ENCODE measurements at places on chromosomes 6 and 20.

DNA sequence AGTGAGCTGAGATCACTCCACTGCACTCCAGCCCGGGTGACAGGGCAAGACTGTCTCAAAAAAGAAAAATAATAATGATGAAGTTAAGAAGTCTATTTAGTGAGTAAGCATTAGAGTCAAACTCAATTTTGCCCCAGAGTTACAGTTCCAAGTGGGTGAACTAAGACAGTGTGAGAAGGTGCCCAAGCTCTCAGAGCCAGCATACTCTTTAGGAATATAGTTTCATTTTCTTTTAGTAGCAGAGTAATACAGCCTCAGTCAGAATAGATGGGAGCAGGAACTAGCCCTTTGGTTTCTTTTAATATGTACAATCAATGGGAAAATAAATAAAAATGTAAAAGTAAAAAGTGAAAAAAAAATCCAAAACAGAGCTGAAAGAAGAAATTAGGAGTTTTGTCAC is 87.0 kb upstream of the ADGRF1 start:
- no peak for DNase-seq

GRCh38 chr6:22886650-22887581 is 317.6 kb downstream of the HDGFL1 start:
- no peak for DNase-seq

DNA sequence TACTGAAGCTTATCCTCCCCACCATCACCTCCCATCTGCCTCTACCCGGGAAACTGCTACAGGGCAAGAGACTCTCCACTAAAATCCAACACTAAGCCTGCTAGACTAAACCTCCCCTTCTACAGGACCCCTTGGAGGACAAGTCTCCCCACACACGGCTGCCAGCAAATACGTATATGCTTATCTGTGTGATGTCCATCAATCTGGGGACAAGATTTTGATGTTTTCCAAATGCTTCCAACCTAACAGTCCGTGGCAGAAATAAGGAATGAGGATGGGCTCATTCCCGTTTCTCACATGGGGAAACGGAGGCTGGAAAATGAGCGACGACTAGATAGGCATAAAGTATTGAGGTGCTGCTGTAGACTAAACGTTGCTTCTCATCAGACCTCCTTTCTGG is 1.8 kb downstream of the KCNK5 start:
- no peak for DNase-seq

DNA sequence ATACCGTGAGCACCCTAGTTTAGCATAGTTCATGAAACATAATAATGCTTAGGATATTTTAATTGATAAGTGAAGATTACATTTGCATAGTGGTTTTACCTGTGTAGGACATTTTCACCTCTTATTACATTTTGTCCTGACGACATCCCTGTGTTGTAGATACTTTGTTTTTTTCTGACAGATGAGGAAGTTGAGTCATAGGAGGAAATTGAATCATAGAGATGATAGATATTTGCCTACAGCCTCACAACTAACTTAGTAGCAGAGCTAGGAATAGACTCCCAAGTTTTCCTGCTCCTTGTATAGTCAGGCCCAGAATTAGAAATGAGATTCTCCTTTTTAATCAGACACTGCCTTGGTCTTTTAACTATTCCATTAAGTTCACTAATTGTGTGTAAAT is 100.5 kb upstream of the SUPT3H start:
- no peak for DNase-seq

GRCh38 chr6:106252687-106253086 is 72.9 kb downstream of the ATG5 start:
- no peak for DNase-seq

DNA sequence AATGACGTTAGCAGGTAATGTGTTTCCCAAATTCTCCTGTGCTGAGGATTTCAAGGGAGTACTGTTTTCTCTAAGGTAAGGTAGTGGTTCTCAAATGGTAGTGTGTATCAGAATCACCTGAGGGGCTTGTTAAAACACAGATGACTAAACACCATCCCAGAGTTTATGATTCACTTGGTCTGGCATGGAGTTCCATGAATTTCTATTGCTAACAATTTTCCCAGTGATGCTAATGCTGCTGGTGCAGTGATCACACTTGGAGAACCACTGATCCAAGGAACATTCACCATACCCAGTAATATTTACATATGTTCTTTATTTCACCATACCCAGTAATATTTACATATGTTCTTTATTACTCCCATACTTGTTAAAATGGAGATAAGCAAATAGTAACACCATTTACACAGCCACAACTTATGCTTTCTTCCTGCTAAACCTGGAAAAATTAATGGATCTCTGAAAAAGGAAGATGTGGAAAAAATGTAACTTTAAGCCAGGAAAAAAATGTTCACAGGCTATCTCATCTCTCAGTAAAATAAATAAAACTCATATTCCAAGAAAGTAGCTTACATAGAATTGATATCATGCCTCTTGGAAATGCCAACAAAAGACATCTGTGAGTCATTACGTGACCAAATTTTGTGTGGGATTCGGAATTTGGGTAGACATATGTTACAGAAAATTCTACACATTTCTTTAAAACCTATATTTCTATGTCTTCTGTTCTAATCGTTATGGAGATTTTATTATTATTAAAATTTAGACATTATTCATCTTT is 129.5 kb downstream of the MMUT start:
- DNase-seq = no peak

DNA sequence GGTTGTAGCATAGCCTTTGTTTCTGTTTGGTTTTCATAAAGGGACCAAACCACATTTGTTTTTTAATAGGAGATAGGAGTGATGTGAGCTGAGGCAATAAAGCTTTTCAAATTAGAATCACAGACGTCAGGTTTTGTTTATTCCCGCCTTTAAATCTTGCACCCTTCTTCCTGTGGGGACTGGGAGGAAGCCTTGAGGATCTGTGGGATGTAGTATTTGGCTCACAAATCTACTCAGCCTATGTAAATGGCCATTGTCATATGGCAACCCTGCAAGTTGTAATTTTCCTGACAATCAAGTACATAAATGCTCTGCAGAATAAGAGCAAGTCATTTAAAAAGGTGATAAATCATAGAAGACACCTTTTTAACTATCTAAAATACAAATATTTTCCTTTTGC is 110.4 kb downstream of the ADGRG6 start:
- no peak for DNase-seq

- DNase-seq = no peak
These were observed 29.7 kb upstream of the PI16 start for GRCh38 chr6:36924778-36925374.

DNA sequence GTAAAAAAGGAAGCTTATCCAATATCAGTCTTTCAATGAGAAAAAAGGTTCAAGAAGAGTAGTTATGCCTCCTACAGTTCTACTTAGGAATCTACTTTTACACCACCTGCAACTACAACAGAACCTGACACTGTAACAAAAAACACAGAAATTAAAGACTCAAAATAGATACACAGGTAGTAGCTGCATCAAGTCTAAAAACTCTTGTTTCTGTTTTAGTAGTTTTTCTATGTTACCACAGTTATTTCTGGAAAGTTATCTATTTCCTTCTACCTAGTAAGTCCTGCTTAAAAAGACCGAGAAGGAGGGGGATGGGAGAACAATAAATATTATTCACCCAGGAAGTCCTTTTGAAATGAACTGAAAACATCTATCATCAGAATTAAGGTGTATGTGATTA is 52.5 kb downstream of the ATG5 start:
- no peak for DNase-seq

DNA sequence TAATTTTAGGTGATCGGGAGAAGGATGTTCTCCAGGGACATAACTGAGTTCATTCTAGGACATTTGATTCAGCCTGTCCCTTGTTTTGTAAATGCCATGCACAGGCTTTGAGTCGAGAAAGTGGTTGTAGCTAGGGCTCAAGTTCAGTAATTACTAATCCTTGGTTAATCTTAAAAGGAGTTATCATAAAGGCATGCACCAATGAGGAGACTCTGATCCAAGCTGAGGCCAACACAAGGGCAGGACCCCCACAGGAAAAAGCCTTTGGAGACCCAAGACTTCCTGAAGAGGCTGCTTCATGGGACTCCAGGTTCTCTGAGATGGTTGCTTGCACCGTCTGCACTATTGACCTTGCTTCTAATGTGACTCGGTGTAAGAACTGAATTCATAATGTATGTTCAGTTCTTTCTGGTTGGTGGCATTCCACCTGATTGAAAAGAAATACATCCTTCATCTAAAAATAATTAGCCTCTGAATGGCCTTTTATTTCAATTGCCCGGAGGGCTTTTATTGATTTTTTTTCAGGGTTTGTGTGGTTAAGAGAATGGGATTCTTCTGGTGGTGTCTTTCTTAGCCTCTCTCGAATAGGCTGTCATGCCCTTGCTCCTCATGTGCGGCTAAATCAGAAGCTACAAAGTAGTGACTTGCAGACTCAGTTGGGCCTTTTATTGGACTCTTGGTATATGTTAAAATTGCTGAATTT is 201.7 kb upstream of the PLCB4 start:
- DNase-seq = no peak

- DNase-seq = no peak
These were observed 231.8 kb upstream of the SPTLC3 start for GRCh38 chr20:12777016-12777415.

DNA sequence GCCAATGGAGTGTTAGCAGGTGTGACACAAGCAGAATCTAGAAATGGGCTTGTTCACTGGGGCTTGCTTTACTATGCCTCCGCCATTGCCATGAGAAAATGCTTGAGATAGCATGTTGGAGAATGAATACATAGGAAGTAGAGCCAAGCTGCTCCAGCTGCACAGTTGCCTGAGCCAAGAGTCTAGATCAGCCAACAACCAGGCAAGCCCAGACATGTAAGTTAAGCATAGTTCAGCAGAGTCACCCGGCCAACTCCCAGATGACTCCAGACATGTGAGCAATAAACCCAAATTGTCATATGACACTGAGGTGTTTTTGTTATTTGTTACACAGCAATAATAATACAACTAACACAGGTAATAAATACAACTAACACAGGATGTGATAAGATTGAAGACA is 167.9 kb downstream of the HAO1 start:
- no peak for DNase-seq

DNA sequence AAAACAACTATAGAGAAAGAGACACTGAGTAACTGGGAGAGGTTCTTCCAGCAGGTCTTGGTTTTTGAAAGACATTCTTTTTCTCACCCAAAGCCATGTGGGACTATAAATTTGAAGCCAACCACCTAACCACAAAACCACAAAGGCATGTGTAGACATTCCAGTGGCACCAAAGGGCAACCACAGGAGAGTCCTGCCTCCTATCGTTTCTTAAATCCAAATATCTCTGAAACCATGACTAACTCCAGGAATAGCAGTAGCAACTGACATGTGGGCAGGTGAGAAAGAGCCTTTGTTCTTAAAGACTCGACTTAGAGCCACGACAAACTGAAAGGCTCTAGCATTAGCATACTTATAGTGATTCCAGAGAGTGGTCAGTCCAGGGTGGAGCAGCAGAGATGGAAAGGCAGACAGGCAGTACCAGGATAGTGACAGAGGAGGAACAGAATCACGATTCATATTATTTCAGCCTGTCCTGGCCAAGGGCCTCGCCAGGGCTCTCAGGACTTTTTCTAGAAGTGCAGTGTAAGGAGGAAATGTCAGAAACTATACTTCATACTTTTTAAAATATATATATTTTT is 9.4 kb upstream of the COL9A1 start:
- DNase-seq = no peak

DNA sequence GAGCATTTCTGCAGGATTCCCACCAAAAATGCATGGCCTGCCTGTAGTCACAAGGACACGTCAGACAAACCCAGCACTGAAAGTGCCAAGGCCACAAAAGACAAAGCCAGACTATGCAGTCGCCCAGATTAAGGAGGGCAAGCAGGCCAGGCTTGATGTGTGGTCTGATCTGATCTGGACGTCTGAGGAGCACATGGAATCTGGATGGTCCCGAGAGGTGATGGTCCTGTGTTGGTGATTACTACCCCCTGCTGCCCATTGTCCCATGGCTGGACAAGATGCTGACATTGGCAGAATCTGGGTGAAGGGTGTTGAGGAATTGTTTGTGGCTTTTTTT is 17.1 kb downstream of the NPEPL1 start:
- no peak for DNase-seq

DNA sequence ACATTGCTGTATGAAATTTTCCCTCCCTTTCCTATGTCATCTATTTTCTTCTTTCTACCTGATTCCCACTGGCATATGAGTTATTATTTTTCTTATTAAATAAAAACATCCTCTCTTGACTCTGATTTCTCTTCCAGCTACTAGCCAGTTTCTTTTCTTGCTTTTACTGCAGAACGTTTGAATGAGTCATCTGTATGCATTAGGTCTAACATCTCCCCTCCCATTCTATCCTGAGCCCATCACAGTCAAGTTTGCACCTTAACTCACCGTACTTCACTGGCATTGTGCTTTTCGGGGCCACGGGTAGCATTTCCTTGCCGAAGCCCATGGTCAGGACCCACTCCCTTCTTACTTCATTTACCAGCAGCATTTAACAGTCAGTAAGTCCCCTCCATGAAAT is 65.7 kb downstream of the CARMIL1 start:
- DNase-seq = no peak

- no peak for DNase-seq
These were observed 124.2 kb downstream of the SLC24A3 start for GRCh38 chr20:19336631-19337030.

DNA sequence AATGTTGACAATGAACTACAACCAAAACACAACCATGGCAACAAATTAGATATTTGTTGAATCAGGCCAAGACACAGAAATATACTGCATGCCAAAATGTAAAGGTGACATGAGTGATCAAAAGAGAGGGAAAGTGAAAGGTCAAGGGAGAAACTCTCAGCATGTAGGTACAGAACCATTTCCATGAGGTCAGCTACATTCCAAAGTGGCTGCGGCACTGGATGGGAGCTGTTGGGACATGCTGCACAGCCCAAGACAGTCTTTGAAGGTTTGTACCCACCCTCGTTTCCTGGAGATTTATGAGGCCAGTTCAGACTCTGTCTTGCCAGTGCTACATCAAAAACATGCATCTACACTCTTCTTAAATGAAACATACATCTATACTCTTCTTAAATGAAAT is 579.9 kb downstream of the BMP2 start:
- no peak for DNase-seq

DNA sequence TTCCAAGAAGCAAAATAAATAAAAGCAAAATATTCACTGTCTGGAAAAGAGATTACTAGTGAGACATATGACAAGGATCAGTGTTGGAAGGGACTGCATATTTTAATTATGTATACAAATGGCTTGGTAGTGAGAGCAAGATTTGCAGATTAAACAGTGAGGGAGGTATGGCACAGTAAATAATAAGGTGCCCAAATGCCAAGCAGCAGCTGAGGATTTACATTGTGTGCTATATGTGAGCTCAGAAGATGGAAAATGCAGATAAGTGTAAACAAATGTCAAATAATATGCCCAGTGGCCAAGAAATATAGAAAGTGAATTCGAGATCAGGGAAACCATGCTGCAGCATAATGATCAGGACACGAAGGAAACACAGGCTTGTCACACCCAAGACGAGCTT is 173.8 kb upstream of the NRSN1 start:
- no peak for DNase-seq

- DNase-seq = no peak
These were observed 313.7 kb downstream of the SOX4 start for GRCh38 chr6:21907291-21907690.

GRCh38 chr6:36862164-36862847 is 12.3 kb downstream of the PPIL1 start:
- DNase-seq = no peak

Measured in NCI-H2029 treated with DMSO at 0.1 percent for 48 hours (cell line).